ENCODE measurements at places on chromosomes 11 and 22.

DNA sequence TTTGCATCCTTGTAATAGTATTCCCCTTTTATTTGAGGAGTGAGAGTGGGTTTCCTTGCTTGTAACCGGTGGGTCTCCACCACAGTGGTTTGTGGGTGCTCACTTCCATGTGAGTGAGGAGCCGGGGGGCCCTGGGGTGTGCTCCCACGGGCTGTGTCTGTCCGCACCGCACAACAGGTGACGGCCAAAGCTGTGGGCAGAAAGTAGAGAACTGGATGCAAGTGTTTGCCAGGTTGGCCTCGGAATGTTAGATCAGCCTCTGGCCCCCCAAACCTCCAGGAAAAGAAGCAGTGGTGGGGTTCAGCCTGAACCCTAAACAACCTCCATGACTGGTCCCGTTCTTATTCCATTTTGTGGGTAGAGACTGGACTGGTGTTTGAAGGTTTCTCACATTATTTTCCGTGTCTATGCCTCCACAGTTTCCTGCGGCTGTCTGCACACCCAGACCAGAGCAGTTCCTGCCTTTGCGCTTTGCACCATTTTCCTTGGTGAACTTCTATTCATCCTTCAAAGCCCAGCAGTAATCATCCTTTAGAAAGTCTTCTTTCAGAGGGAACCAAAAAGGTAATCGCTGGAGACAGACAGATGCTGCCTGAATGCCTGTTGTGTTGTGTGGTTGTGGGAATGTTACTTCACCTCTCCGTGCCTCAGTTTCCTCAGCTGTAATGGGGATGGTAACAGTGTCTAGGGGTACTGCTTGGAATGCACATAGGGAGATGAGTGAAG, 77.2 kb downstream of the MYEOV start:
- no peak for DNase-seq

GRCh38 chr11:108865406-108865805, 200.5 kb downstream of the DDX10 start:
- DNase-seq, result no peak

DNA sequence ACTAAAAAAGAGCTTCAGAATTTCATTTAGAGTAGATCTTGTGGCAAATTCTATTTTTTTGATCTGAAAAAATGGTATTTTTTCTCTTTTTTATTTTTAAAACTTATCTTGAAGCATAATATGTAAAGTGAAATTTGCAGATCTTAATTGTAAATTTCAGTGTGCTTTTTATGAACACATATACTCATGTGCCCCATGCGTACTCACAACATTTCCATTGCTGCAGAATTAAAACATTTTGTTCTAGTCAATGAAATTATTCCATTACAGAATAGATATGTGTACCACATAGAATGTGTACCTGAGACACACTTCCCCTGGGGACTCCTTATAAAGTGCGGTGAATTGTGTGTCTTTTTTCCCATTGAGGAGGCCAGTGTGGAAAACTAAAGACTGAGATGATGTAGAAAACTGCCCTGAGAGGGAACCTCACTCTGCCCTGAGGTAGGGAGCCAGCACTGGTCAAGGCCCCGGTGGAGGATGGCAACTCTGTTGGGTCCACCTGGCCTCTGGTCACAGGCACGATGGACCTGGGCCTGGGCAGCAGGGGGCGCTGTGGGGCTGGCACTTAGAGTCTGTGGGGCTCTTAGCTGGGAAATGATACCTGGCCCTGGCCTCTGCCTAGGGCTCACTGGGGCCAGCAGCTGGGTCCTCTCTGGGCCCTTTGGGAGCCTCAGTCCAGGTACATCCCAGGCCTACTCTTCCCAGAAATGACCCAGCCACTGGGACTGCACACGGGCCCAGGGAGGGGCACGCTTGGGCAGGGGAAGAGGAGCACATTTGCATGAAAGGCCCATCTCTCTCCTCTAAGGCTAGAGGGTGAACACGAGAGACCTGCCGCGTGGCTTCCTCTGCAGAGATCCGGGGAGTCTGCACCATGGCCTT, 77.9 kb upstream of the TOP3B start:
- DNase-seq, result no peak

- no peak for DNase-seq
These were observed 796 bp upstream of the YIF1A start for GRCh38 chr11:66289548-66290329.

GRCh38 chr11:74205181-74205580, 34.1 kb downstream of the PPME1 start:
- no peak for DNase-seq

DNA sequence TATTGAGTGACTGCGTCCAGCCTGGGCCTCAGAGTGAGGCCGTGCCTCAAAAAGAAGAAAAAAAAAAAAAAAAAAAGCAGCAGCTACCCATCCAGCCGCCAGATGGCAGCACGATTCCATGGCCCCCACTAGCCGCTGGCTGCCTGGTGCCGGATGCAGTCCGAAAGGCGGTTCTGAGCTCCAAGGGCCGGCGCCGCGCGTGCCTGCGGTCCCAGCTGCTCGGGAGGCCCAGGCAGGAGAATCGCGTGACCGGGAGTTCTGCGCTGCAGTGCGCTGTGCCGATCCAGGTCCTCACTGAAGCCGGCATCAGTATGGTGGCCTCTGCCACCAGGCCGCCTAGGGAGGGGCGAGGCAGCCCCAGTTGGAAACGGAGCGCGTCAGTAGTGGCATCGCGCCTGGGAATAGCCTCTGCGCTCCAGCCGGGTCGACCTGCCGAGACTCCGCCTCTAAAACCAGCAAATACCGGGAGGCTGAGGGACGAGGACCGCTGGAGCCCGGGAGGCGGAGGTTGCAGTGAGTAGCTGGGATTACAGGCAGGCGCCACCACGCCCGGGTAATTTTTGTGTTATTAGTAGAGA, 19.3 kb downstream of the SCARF2 start:
- peak; percentile 48 for DNase-seq

GRCh38 chr11:35600331-35600838, 17.9 kb upstream of the FJX1 start:
- DNase-seq, result no peak
